ENCODE measurements at places on chromosomes 13 and 19. TPM values are rescaled to one million over a fixed set of nuclear protein-coding genes. Genes with fewer than 3 reads are reported as not detected.

DNA sequence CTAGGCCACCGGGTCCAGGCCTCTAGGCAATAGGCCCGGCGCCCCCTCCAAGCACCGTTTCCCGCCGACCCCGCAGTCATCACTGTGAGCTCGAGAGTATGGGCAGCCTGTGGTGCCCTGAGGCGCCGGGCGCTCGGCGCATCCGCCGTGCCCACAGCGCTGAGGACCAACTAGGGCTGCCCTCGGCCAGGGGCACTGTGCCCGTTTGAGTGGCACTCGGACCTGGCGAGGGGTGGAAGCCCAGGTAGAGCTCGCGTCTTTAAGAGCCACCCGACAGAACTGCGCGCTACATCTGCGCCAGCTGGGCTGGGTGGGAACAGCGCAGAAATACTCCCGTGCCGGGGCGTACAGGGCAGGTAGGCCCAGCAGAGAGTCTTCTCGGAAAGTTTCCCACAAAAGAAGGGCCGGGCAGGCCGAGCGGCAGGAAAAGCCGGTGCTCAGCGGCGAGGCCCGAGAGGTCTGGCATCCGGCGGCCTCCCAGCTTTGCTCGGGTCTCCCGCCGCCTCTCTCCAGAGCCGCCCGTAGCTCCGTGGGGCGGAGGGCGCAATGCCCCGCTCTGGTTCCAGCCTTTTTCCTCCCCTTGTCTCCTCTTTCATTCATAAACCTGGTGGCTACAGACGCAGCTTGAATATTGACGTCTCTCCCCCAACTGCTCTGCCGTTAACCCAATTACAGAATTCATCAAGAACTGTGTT lies 5.4 kb upstream of the SOX1 start:
- no peak overlapping the region for H3K4me3 ChIP-seq
- peak; percentile 62 for DNase-seq
- H3K36me3 ChIP-seq, result no peaks in the 10 kb centered on the region
- H3K4me1 ChIP-seq, result no peaks in the 10 kb centered on the region
- peaks cover 100% of the 10 kb centered on the region for H3K27me3 ChIP-seq
- no peak overlapping the region for H3K27ac ChIP-seq

DNA sequence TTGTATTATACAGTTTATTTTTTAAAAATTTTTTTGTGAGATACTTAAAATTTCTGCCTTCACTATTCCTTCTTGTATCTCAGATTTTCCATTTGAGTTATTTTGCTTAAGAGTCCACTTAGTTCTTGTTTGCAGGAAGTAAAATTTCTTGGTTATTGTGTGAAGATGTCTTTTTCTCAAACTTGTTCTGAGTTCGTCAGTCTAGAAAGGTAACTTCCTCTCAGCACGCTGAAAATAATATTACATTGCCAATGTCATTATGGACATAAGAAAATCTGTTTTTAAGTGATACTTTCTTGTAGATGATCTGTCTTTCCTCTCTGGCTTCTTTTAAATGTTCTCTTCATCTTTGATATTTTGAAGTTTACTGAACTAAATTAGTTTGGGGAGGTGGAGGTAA lies 731.7 kb upstream of the GPC6 start:
- no peaks in the 10 kb centered on the region for H3K36me3 ChIP-seq
- no peaks in the 10 kb centered on the region for H3K4me1 ChIP-seq
- no peaks in the 10 kb centered on the region for H3K27me3 ChIP-seq
- DNase-seq, result no peak
- H3K27ac ChIP-seq, result no peak overlapping the region

GRCh38 chr13:38417727-38418126 lies 68.1 kb downstream of the UFM1 start:
- H3K27ac ChIP-seq, result no peak overlapping the region
- no peaks in the 10 kb centered on the region for H3K4me1 ChIP-seq

DNA sequence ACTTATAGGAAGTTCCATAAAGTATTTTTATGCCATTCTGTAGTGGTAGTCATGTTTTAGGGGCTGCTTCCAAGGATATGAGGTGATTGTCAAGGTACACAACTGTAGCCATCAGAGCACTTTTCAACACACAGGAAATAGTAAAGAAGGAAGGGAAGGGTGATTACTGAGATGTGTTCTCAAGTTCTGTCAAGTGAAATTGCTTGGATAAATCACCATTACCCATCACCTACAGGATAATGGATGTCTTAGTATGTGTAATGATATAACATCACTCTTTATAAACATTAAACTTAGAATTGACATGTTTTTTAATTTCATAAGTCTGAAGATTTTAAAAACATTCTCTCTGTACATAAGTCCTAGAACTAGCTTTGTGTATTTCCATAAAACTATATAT lies 487.9 kb downstream of the DCT start:
- no peaks in the 10 kb centered on the region for H3K27me3 ChIP-seq
- no peak overlapping the region for H3K4me3 ChIP-seq
- DNase-seq, result no peak
- no peaks in the 10 kb centered on the region for H3K36me3 ChIP-seq

DNA sequence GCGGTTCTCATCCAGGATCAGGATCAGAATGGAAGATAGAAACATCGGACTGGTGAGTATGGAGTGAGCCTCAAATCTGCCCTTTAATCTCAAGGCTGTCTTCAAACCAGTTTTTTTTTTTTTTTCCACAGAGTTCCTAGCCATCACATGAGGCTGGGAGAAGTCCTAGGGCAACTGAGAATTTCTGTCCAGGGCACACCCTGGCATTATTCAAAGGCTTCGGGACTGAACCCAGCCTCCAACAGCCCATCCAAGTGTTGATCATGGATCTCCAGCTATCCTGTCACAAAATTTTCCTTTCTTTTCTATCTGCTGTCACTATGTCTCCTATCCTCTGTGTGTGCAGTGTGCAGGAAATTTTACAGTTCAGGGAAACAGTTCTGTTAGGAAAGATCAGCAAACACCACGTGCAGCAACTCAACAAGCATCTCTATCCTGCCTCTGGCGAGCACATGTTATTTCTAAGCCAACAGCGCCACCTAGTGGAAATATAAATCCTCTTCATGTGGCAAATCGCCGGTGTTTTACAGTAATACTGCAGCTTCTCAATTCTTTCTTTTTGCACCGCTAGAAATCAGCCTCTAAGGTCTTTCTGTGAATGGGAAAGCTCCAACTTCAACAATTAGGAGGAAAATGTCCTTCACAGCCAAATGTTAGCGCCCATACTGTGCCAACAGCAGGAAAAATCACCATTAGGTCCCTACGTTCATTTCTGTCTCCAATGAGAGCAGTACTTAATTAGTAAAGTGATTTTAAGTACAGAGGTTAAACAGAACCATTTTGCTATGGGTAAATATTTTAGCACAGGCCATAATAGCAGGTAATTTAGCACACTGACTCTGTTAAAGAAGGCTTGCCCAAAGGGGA lies 21.4 kb upstream of the ZNF181 start:
- peak; percentile 79 for DNase-seq
- H3K4me3 ChIP-seq, result peak overlapping the region; percentile 35
- H3K36me3 ChIP-seq, result no peaks in the 10 kb centered on the region
- H3K4me1 ChIP-seq, result no peaks in the 10 kb centered on the region
- no peak overlapping the region for H3K27ac ChIP-seq

- no peaks in the 10 kb centered on the region for H3K4me1 ChIP-seq
- H3K27ac ChIP-seq, result no peak overlapping the region
Observed at GRCh38 chr13:112740502-112741131, 50.8 kb downstream of the ATP11A start.

DNA sequence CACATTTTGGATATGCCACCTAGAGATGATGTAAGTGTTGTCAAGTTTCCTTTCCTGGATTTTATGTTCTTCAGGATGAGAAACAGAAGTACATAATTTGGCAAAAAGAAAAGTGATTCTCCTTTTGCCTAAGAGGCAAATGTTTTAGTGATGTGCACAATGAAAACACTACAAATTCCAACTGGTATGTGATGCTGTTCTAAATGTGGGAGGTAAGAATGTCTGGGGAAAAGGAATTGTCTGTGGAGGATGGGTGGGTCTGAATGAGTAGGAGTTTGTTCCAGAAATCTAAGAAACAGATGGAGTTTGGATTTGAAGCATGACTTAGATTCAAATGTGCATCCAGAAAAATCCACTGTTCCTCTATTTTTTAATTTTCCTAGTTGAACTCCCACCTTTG lies 473.6 kb upstream of the SPRY2 start:
- no peaks in the 10 kb centered on the region for H3K27me3 ChIP-seq
- H3K4me3 ChIP-seq, result no peak overlapping the region
- H3K27ac ChIP-seq, result no peak overlapping the region
- DNase-seq, result no peak
- no peaks in the 10 kb centered on the region for H3K4me1 ChIP-seq

DNA sequence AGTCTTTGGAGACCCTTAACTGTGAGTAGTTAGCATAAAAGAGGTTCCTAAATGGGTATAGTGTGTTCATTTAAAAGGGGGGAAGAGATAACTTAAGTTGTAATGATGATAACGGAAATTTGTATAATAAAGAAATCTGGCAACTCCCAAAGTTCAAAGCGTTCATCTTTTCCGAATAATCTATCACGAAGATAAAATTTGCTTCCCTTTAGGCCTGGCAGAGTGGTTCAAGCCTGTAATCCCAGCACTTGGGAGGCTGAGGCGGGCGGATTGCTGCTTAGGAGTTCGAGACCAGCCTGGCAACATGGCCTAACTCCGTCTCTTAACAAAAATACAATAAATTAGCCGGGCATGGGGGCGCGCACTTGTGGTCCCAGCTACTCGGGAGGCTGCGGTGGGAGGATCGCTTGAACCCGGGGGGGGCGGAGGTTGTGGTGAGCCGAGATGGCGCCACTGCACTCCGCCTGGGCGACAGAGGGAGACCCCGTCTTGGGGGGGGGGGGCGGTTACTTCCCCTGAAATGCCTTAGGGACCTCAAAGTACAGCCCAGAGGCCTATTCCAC lies 934 bp downstream of the N4BP2L2 start:
- peaks cover 27% of the 10 kb centered on the region for H3K36me3 ChIP-seq
- peak; percentile 67 for DNase-seq
- peak overlapping the region; percentile 73 for H3K27ac ChIP-seq
- no peaks in the 10 kb centered on the region for H3K4me1 ChIP-seq
- no peaks in the 10 kb centered on the region for H3K27me3 ChIP-seq

GRCh38 chr13:38216181-38216580 lies 133.5 kb upstream of the UFM1 start:
- no peak overlapping the region for H3K4me3 ChIP-seq
- DNase-seq, result no peak
- H3K4me1 ChIP-seq, result no peaks in the 10 kb centered on the region
- no peak overlapping the region for H3K27ac ChIP-seq

- H3K4me1 ChIP-seq, result no peaks in the 10 kb centered on the region
- peak; percentile 80 for DNase-seq
- no peaks in the 10 kb centered on the region for H3K36me3 ChIP-seq
- no peak overlapping the region for H3K4me3 ChIP-seq
Observed at GRCh38 chr19:22545751-22546150, 88.4 kb upstream of the ZNF492 start.

DNA sequence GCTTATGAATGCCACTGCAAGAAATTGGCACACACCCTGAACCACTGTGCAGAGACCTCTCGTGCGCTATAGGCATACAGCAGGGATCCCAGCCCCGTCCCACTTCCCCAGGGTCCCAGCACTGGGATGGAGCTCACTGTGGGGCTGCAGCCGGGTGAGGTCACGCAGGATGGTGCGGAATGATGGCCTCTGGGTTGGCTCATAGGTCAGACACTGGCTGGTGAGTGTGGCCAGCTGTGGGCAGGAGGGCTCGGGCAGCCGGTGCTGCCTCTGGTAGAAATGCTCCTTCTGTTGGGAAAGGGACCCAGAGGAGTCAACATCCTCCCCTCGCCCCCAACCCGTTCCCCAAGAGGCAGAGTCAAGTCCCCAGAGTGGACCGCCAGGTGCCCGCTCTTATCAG lies 17.0 kb upstream of the ICAM3 start:
- H3K27ac ChIP-seq, result no peak overlapping the region
- no peak overlapping the region for H3K4me3 ChIP-seq
- H3K27me3 ChIP-seq, result no peaks in the 10 kb centered on the region
- DNase-seq, result no peak

DNA sequence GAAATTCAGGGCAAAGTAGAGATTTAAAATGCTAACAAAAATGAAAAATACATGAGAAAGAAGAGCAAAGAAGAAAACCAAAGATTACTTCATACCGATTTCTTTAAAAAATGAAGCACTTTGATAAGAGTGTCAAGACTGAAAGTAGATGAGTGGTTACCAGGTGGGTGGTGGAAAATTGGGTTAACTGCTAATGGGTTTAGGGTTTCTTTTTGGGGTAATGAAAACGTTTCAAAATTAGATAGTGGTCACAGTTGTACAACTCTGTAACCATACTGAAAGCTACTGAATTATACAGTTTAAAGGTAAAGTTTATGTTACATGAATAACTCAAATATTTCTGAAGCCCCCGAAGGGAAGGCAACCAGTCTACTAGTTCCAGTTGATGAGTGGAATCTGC lies 179.4 kb downstream of the NDFIP2 start:
- H3K4me3 ChIP-seq, result no peak overlapping the region
- no peak overlapping the region for H3K27ac ChIP-seq
- no peaks in the 10 kb centered on the region for H3K36me3 ChIP-seq
- no peaks in the 10 kb centered on the region for H3K27me3 ChIP-seq
- no peak for DNase-seq

DNA sequence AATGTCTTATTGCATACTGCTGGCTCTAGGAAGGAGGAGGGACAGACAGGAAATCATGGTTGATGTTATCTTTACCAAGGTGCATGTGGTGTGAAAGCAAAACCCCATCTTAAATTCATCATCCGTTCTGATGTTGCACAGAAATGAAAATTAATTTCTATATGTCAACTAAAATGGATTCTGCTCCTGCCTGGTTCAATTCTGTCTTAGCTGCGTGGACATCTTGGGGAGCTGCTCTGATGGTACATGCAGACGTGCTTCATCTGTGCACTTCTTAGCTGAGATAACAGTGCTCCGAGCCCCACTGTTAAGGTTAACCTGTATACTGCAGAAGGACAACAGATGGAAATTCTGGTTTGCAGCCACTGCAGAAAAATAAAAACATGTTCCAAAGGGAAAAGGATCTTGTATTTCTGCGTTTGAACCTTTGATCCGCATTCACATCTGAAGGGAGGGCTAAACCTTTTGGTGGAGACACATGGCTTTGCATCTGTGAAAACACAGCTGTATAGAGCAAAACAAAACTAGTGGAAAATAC lies 155.6 kb downstream of the TM9SF2 start:
- peak overlapping the region; percentile 8 for H3K27ac ChIP-seq
- H3K36me3 ChIP-seq, result no peaks in the 10 kb centered on the region
- no peak for DNase-seq

FUT3 gene
- 1.3 TPM for total RNA-seq

FCER2 gene
- not detected for total RNA-seq

HIPK4 gene
- not detected for total RNA-seq

RINL gene
- total RNA-seq, result 4.8 TPM

CYP2F1 gene
- not detected for total RNA-seq
